Renal cortex interstitium (tissue), 15 donors: ENCODE measurements at places on chromosomes 6 and 20. TPM values are rescaled to one million over a fixed set of nuclear protein-coding genes. Genes with fewer than 3 reads are reported as not detected.

SESN1 gene
- polyA plus RNA-seq = 26.2 TPM

GLP1R gene
- polyA plus RNA-seq = 1.1 TPM

GATA5 gene
- 10.8 TPM for polyA plus RNA-seq

THEMIS gene
- polyA plus RNA-seq = not detected

CALHM6 gene
- 5.7 TPM for polyA plus RNA-seq

ENPP5 gene
- 18.7 TPM for polyA plus RNA-seq

BMP6 gene
- 7.4 TPM for polyA plus RNA-seq

AVP gene
- polyA plus RNA-seq = 0.54 TPM
